Activated naive CD4-positive, alpha-beta T cell (primary cell): ENCODE measurements at places on chromosomes 1 and 21.

DNA sequence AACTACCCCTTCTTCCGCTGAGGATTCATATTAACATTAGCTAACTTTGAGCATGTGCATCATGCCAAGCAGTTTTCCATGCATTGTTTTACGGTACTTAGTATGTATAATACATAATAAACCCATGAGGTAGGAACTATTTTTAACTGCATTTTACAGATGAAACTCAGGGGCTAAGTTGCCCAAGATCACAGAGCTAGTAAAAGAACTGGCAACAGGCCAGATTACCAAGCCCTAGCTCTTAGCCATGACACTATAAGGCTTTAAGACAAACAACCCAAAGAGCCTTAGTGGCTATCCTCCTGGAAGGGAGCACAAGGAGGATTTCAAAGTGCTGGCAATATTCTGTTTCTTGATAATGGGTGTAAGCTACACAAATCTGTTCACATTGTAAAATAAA lies 6.1 kb downstream of the AK2 start:
- no peak for DNase-seq

- DNase-seq: peak; percentile 71
Observed at GRCh38 chr1:24964811-24965570, 34.9 kb upstream of the RUNX3 start.

DNA sequence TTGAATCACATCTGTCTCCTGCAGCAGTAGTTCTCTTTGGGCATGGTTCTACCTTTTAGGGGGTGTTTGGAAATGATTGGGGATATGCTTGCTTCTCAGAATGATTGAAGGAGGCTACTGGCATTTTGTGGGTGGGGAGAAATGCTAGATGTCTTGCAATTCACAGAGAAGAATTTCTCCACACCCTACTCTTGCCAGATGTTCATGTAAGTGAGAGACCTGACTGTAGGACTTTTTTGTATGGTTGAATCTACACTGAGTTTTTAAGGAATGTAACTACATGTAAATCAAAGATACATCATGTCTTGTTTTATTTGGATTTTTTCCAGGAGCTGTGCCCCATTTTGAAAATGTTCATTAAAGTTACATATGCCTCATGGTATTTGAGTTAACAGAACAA lies 311.9 kb downstream of the PRDM2 start:
- DNase-seq: no peak

GRCh38 chr1:113515498-113515897 lies 125.2 kb downstream of the MAGI3 start:
- DNase-seq: no peak

GRCh38 chr1:16430606-16431005 lies 6.6 kb downstream of the SPATA21 start:
- DNase-seq: no peak

GRCh38 chr1:238628110-238628509 lies 737.4 kb upstream of the ZP4 start:
- no peak for DNase-seq

DNA sequence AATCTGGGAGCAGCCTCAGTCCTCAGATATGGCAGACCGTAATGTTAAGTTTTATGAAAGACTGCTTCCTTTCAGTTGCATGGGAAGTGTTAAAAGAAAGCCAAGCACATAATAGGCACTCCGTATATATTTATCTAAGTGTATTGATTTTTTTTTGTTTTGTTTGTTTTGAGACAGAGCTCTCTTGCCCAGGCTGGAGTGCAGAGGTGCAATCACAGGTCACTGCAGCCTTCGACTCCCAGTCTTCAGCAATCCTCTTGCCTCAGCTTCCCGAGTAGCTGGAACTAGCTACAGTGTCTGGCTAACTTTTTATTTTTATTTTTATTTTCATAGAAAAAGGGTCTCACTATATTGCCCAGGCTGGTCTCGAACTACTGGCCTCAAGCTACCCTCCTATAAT lies 341.8 kb downstream of the USH2A start:
- DNase-seq: no peak

- no peak for DNase-seq
Observed at GRCh38 chr1:17944646-17945045, 163.0 kb upstream of the IGSF21 start.

GRCh38 chr1:203769505-203770343 lies 4.7 kb downstream of the LAX1 start:
- no peak for DNase-seq

DNA sequence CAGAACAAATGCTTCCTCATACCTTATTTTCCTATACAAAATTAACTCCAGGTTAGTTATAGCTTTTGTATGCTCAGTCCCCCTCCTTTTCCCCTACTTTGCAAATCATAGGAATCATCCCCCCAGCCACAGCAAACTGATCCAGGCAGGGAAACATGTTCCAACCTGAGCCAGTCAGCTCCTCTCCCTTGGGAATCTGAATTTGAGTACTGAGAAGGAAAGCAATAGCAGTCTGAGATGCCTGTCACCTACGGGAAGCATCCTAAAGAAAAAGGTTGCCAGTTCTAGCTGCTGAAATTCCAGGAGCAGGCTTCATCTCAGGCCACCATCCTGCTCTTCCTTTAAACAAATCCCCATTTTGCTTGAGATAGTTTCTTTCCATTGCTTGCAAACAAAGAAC lies 6.9 kb downstream of the ADSS2 start:
- DNase-seq: no peak

- DNase-seq: no peak
Observed at GRCh38 chr1:199042193-199042592, 403.4 kb downstream of the PTPRC start.

DNA sequence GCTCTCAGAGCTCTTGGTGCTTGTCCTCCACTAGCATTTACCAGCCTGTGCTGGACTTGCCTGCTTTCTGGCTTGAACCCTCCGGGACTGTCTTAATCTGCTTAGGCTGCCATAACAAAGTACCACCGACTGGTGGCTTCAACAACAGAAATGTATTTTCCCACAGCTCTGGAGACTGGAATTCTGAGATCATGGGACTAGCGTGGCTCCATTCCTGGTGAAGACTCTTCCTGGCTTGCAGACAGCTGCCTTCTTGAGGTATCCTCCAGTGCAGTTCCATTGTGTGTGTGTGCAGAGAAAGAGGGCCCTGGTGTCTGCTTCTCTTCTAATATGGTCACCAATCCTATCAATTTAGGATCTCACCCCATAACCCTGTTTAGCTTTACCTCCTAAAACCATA lies 22.0 kb upstream of the RCAN1 start:
- no peak for DNase-seq

GRCh38 chr1:52727114-52727586 lies 897 bp downstream of the ZYG11B start:
- no peak for DNase-seq

- no peak for DNase-seq
Observed at GRCh38 chr1:174809755-174810280, 189.9 kb upstream of the CACYBP start.

DNA sequence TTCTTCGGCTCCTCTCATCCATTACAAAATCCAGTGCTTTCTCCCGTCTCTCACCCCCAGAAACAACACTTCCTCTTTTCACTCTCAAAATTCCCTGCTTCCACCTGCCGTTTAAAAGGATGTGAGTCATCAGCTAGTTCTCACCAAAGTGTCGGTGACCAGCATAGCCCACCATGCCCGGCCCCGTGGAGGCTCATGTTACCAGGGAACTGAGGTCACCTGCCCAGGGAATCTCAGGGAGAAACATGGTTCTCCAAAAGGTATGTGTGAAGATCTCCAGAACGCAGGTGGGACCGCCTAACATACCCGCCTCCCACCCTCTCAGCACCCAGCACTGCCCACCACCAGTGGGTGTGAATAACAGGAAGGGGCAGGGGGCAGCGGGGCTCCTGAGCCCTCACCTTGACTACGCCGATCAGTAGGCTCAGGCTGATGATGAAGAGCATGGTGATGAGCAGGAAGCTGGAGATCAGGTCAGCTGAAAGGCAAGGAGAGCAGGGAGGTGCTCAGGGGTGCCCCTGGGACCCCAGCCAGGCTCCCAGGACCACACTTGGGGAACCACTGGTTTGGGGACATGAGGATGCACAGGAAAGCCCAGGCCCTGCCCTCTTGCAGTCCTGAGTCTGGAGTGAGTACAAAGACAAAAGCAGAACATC lies 16.2 kb downstream of the LAPTM5 start:
- no peak for DNase-seq

DNA sequence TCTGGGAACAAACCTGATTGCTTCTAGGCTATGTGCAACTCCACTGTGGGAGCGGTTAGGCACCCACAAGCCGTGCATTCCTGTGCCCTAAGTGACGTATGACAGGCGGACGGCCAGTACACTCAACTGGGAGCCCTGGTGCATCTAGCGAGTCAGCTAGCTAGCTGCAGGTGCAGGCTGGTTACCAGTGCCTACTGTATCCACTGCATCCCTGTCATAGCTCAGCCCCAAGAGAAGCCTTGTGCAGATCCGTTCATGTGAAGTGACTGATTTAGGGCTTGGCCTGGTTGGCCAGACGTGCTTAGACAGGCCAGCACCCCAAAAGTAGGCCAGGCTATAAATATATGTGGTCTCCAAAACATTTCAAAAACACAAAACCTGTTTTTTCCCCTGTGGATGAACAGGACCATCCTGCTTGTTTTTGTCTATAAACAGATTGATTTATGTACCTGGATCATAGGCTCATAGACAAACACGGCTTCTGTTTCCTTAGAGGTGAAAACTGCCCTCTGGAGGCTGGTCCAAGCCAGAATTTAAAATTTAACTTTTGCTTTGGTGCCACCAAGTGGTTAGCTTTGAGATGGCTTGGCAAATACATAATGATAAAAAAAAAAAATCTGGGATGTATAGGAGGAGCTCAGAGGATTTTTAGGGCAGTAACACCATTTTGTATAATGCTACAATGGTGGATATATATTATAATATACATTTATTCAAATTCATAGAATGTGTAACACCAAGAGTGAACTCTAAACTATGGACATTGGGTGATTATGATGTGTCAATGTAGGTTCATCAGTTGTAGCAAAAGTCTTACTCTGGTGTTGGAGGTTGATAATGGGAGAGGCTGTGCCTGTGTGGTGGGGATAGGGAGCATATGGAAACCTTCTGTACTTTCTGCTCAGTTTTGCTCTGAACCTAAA lies 68.5 kb downstream of the GIPC2 start:
- no peak for DNase-seq

DNA sequence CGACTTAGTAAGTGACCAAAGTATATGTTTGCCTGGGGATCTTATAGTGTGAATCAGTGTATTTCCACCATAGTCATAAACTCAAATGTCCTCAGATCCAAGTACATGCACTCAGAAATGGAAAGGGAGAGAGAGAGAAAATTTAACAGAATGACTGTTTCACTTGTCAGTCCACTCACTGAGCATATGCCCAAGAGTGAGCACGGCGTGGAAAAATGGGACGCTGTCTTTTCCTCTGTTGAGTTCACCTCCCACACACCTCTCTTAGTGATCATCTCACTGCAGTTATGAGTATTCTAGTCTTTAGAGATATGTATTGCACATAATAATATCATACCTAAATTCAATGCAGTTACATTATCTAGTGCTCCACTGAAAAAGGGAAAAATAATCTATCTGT lies 156.8 kb upstream of the PRMT6 start:
- DNase-seq: no peak

GRCh38 chr1:221089273-221089672 lies 210.0 kb downstream of the HLX start:
- no peak for DNase-seq

GRCh38 chr1:246462986-246463385 lies 44.1 kb downstream of the SMYD3 start:
- no peak for DNase-seq

- DNase-seq: no peak
Observed at GRCh38 chr1:119079881-119080280, 60.6 kb downstream of the WARS2 start.

- no peak for DNase-seq
Observed at GRCh38 chr1:242468784-242469183, 55.7 kb downstream of the PLD5 start.

DNA sequence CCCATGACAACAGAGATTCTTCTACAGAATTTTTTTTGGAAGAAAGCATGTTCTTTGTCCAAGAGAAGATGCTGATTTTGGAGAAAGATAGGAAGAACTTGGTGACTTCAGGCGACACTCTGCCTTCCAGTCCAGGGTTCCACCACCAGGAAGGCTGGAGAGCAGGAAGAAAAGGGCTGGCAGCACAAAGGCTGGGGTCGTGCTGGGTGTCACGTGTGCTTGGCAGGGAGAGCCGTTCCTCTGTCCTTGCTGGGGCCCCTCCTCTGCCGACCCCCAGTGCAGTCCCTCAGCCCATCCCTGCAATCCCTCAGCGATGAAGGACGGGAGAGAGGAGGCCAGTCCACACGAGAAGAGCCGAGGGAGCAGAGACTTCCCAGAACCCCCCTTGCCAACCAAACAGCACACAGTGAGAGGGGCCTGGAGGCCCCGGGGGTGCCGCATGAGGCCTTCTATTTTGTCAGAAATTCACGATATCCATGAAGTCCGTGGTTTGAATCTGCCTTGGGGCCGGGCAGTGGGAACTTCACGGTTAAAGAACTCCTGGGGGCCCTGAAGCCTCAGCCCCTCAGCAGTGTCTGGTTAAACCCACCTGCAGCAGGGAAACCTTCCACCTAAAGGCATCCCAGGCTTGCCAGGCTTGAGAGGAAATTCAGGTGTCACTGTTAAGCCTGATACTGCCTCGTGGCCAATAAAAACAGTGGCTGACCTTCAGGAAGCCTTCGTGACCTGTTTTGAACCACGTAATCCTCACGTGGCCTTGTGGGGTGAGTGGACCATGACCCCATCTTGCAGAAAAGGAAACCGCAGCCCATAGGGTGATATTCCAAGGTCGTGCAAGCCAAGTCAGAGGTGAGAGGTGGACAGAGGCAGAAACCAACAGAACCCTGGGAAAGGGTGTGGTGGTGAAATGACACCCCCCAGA lies 3.4 kb downstream of the KRTAP10-12 start:
- DNase-seq: no peak

DNA sequence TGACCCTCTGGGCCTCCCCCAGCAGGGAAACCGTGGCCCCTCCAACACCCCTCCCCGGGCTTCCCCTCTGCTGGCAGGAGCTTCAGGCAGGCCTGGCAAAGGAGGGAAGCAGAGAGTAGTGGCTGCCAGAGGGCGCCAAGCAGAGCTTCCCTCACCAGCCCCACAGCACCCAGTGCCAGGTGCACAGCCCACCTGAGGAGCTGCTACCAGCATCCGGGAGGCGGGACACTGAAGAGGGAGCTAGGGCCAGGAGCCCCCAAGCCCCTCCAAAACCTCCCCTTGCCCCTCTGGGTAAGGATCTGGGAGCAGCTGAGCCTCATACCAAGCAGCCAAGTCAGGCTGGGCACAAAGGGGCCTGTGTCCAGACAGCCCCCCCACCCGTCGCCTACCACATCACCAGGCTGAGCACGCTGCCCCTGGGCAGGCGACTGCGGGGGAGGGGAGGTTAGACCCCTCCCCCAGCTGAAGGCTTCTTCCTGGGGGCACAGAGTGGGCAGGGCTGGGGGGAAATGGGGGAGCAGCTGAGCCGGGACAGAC lies 19.6 kb downstream of the CCDC24 start:
- DNase-seq: no peak

GRCh38 chr1:22953740-22954141 lies 18.9 kb downstream of the LACTBL1 start:
- DNase-seq: no peak

GRCh38 chr1:210750468-210750867 lies 383.5 kb downstream of the KCNH1 start:
- DNase-seq: no peak
